Hematopoietic multipotent progenitor cell treated with erythropoietin and hydrocortisone succinate and interleukin-3 and kit ligand, for 6 days (in vitro differentiated cells): ENCODE measurements at places on chromosomes 1 and 21.

GRCh38 chr1:11441211-11441952 lies 37.6 kb upstream of the DISP3 start:
- no peak for DNase-seq

DNA sequence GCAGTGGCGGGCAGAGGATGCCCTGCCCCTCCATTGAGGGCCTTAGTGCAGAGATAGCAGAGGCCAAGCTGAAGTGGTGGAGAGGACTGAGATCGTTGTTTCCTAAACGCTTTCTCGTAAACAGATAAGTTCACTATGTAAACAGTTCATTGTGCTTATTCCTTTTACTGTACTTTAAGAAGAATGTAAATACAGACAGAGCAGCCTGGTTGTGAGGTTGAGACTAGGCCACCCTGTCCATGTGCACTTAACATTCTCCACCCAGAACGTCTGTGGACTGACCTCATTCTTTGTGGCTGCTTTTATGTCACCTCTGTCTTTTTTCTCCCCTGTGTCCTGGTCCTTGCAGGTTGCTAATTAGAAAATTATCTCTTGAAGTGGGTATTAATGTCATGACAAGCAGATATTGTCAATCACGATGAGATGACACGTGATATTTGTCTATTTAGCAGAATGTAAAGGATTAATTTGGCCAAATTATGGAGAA lies 8.5 kb downstream of the CENPS start:
- no peak for DNase-seq

- no peak for DNase-seq
Measured at GRCh38 chr21:39647476-39647875, 34.7 kb downstream of the B3GALT5 start.

DNA sequence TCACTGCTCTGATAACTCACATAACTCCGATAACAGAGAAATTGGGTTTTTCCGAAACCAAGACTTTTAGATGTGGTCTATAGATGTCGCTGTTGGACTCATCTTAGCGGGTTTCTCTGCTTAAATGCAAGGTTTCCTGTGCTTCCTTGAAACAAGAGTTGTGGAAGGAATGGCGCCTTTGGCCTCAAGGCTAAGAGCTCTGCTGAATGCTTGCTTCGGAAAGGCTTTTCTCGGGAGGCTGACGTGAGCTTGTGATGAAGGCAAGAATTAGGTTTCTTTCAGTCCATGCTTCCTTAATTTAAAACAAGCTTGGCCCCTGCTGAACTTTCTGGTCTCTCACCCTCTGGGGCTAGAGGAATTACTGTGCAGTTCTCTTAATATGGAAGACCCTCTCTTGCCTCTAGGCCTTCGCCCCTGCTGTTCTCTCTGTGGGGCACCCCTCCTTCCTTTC lies 113.5 kb downstream of the MAP3K21 start:
- DNase-seq, result peak; percentile 78

GRCh38 chr21:32604464-32604863 lies 7.7 kb downstream of the CFAP298 start:
- no peak for DNase-seq

DNA sequence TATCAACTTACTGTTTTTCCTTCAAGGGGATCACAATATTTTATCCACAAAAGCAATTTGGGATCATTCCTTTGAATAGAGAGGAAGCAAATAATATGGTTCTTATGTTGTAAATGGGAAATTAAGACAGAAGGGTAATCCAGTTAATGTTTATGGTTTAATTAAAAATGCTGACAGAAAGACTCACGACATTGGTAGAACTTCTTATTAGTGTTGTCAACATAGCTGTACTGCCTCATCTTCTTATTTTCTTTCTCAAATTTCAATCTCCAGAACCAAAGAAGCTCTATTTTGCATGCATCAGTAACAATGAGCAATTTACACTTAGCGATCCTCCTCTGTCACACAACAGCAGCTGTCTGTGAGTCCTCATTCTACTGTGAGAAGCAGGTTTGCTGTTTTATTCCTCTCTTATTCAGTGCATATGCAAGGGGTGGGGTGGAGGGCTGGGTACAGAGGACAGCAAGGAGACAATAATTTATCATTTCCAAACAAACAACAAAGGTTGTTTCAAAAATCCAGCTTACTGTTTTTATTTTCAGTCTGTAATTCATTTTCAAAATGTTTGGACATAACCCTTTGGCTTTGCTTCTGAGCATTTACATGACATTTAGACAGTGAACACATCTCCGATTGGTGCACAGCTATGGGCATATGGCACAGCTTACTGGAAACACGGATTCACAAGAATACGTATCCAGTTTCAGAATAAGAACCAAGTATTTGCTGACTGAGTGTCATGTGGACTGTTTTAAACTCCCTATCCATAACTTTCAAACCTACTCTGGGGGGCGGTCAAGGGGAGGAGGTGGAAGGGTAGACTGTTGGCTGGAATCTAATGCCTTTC lies 335.9 kb downstream of the RGS7 start:
- DNase-seq, result no peak

GRCh38 chr1:206521127-206521526 lies 13.8 kb downstream of the RASSF5 start:
- DNase-seq, result no peak

GRCh38 chr1:103283841-103284669 lies 175.7 kb upstream of the COL11A1 start:
- DNase-seq, result no peak

- DNase-seq, result no peak
Measured at GRCh38 chr1:79380078-79380477, 373.5 kb upstream of the ADGRL4 start.

GRCh38 chr1:63325279-63325985 lies 3.1 kb downstream of the FOXD3 start:
- no peak for DNase-seq
